ENCODE measurements at places on chromosomes 3 and 15. TPM values are rescaled to one million over a fixed set of nuclear protein-coding genes. Genes with fewer than 3 reads are reported as not detected.

Gene CCRL2
- not detected for total RNA-seq

Gene PPCDC
- 22.7 TPM for total RNA-seq

Gene SLC15A2
- 0.12 TPM for total RNA-seq

Gene CPA3
- not detected for total RNA-seq

Gene AADAC
- total RNA-seq, result 11.5 TPM

Gene ITPR1
- total RNA-seq, result 5.0 TPM

Gene TUSC7
- total RNA-seq, result not detected

Gene LSMEM2
- total RNA-seq, result not detected

Gene ITGB5
- 475 TPM for total RNA-seq

Gene TNFAIP8L3
- 36.0 TPM for total RNA-seq

Gene ATP13A5
- not detected for total RNA-seq

Gene MYL3
- 0.07 TPM for total RNA-seq

Gene KBTBD8
- 0.44 TPM for total RNA-seq

Gene NEK11
- total RNA-seq, result 4.2 TPM

Gene EOMES
- 0.46 TPM for total RNA-seq

Gene SAMMSON
- not detected for total RNA-seq

Gene SYNPR
- not detected for total RNA-seq

Gene DPP8
- 26.3 TPM for total RNA-seq

Gene HDAC11
- 8.2 TPM for total RNA-seq

Gene AHSG
- total RNA-seq, result not detected

Gene SI
- total RNA-seq, result not detected

Gene BOC
- total RNA-seq, result 4.8 TPM

Gene RASSF1
- 19.7 TPM for total RNA-seq

Gene NANOGP8
- total RNA-seq, result not detected

Gene CHST2
- 1.3 TPM for total RNA-seq

Gene GP9
- total RNA-seq, result not detected

Gene FOXB1
- not detected for total RNA-seq

Gene IL16
- total RNA-seq, result 0.02 TPM

Gene PIERCE2
- 4.7 TPM for total RNA-seq

Gene PLA2G4E
- total RNA-seq, result not detected

Gene DLG1
- total RNA-seq, result 18.5 TPM

Gene CALML4
- total RNA-seq, result 7.8 TPM

Gene DPH3
- total RNA-seq, result 21.2 TPM

Gene SAXO2
- 2.1 TPM for total RNA-seq

Gene ZNF860
- 1.5 TPM for total RNA-seq

Gene SNUPN
- 30.3 TPM for total RNA-seq

Gene RASL12
- total RNA-seq, result 0.18 TPM

Gene GCSAM
- not detected for total RNA-seq

Gene LRRK1
- total RNA-seq, result 13.6 TPM

Gene GATA2
- 4.0 TPM for total RNA-seq

Gene PTH1R
- total RNA-seq, result 0.72 TPM
